ENCODE measurements at places on chromosomes 5 and 9.

- peak; percentile 96 for DNase-seq
Observed at GRCh38 chr9:95508968-95509850, 7.6 kb downstream of the PTCH1 start.

DNA sequence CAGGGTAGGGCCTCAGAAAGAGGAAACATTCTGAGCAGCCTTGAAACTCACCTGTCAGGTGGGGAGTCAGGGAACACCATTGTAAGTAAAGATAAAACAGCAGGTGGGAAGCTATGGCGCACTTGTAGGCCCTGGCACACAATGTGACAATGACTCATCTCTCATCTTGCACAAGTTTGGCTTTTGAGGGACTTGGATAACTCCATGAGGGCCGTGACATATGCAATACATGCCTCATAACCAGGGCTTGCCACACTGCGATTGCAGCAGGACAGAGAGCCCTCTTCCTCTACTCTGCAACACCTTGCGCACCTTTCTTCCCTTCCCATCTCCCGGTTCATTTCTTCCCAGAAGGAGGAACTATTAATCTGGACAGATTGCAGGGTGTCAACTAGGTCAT lies 144.9 kb downstream of the CEP120 start:
- no peak for DNase-seq

GRCh38 chr9:99628849-99629620 lies 192.7 kb upstream of the NR4A3 start:
- DNase-seq, result no peak

GRCh38 chr9:92563116-92564100 lies 27.6 kb upstream of the ECM2 start:
- no peak for DNase-seq

GRCh38 chr9:93660352-93661046 lies 84.1 kb downstream of the PHF2 start:
- no peak for DNase-seq

- DNase-seq, result no peak
Observed at GRCh38 chr9:107630156-107630555, 140.6 kb upstream of the KLF4 start.

DNA sequence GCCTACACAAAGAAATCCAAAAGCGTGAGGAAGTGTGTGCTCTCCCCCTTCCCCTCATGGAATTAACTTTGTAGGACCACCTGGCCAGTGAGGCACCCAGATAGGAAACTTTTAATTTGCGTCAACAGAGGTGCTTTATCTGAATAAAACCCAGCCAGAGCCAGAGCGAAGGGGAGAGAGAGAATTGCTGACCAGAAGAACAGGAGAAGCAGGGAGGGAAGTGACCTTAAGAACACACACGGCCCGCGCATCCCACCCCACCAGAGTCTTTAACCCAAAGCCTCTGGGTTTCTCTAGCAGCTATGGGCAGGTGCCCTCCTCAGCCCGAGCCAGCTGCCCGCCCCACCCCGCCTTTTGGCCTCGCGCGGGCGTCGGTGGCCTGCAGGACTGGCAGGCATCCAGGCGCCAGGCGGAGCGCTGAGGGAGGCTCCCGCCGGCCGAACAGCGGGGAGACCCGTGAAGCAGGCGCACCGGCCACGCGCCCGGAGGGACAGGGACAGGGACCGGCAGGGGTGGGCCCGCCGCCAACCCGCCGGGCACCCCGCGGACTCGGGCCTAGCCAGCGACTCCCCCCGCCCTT lies 580 bp downstream of the ERAP1 start:
- DNase-seq, result no peak

GRCh38 chr9:121841771-121842611 lies 190.6 kb downstream of the DAB2IP start:
- no peak for DNase-seq

DNA sequence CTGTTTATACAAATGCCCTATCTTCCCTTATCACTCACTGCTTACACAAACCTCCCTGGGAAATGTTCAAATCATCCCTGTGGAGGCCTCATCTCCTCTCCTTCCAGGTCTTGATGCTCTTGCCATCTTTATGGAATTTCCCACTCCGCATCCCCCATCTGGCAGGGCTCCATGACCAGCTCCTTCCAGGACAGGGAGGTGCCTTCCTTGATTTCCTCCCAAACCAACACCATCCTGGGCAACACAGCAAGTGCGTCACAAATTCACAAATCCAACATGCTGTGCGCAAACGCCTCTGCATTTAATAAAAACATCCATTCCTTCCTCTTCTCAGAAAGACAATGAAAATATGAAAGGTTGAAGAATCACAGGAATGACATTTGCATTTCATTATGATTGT lies 51.7 kb downstream of the EPB41L4A start:
- DNase-seq, result no peak

DNA sequence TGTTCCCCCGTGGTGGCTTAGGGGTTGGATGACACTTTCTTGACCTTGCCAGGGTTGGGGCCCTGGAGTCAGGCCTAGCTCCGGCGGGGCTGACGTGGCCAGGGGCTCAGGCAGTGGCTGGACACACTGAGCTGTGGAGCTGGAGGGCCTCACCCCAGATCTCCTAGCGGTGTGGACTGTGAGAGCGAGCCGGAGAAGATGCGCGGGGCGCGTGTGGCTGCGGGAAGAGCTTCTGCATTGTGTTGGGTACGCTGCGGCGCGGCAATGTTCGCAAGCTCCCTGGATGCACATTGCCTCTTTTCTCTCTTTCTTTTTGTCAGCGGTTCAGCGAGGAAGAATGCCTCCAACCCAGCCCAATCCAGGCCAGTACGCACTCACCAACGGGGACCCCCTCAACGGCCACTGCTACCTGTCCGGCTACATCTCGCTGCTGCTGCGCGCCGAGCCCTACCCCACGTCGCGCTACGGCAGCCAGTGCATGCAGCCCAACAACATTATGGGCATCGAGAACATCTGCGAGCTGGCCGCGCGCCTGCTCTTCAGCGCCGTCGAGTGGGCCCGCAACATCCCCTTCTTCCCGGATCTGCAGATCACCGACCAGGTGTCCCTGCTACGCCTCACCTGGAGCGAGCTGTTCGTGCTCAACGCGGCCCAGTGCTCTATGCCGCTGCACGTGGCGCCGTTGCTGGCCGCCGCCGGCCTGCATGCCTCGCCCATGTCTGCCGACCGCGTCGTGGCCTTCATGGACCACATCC lies 4.8 kb downstream of the NR2F1 start:
- no peak for DNase-seq

GRCh38 chr9:126934441-126934840 lies 19.9 kb downstream of the RALGPS1 start:
- no peak for DNase-seq

- DNase-seq, result no peak
Observed at GRCh38 chr9:121714075-121714705, 62.8 kb downstream of the DAB2IP start.

DNA sequence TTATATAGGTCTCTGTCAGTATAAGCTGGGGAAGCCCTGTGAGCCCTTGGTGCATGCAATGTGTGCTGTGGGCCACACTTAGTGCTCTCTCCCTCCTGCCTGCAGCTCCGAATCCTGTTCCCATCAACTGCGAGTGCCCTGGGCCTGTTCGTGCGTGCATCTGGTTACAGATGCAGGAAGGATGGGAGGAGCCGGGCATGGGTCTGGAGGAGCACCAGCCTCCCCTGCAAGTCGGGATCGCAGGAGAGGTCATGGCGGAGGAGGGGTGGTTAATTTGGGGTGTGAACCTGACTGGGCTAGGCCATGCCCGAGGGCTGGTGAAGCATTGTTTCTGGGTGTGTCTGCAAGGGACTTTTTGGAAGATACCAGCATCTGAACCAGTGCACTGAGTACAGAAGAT lies 274.6 kb upstream of the IRX4 start:
- DNase-seq, result no peak

- no peak for DNase-seq
Observed at GRCh38 chr9:133572821-133573361, 36.3 kb downstream of the FAM163B start.

DNA sequence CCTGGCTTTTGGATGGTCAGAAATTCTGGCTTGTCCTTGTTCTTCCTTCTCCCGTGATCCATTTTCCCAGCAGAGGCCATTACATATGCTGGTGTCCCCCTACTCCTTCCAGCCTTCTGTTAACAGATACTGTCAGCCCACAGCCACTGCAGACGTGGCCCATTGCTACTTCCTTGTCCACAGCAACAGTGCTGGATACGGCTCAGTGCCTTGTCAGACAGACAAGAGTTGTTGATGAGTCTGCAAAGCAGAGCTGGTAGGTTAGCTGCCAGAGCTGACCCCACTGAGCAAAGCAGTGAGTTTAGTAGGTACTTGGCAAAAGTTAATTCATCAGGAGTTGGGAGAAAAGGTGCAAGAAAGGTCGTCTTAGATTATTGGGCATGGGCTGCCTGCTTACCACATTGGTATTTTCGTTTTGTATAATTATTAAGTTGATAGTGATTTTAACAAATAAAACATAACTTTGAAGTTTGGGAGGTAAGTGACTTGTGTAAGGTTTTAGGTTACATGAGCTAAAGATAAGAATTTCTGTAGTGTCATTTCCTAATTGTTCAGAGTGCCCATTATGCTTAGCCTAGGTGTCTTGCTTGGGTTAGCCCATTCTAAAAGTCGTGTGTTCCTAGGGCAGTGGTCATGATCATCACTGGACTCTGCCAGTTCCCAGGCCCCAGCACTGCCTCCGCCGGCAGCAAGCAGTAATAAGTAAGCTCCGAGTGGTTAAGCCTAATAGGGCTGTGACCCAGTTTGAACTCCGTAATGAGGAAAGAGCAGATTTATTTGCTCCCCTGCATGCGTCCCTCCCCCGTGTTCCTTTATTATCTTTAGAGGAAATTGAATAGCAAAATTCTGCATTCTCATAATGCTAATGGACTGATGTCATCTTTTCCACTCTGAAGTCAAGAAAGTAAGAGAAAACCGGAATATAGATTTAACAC lies 292.0 kb downstream of the FANCC start:
- DNase-seq, result no peak

DNA sequence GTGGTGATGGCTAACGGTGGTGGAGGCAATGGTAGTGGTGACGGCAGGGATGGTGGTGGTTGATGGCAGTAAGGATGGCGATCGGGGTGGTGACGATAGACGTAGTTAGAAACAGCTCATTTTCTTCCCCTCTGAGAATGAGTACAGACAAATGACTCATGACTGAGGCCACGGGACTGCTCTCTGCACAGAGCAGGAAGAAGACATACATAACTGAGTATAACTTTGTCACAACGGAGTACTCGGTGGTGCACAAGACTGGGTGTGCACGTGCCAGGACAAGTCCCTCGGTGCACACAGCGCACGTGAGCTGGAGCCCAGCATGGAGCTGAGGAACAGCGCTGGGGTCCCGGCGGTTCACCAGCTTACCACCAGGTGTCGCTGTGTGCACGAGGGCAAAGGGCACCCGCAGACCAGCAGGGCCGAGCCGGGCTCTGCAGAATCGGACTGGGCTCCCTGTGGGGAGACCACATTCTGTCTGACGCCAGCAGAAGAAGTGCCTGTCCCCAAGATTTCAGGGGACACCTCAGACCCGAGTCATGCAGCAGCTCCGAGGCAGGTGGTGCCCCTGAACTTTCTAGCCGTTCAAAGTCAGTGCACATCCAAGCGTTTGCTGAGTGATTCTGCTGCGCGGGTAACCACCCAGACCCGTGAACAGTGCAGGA lies 188.6 kb downstream of the FSTL4 start:
- no peak for DNase-seq

DNA sequence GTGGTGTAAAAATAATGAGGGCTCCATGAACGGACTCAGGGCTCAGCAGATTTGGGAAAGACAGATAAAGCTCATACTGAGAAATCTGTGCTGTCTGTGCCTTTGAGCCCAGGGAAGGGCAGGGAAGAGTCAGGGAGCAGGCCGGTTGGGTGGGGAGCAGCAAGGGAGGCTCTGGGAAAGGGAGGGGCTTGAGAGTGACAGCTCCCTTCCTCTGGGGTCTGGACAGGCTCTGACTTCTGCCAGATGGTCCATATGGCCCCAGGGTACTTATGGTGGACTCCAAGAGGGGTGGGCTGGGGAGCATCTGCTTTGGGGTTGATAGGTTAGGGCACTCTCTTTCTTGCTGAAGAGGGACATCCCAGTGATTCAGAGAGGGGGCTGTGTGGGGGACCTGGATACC lies 2.1 kb downstream of the NPR2 start:
- no peak for DNase-seq

DNA sequence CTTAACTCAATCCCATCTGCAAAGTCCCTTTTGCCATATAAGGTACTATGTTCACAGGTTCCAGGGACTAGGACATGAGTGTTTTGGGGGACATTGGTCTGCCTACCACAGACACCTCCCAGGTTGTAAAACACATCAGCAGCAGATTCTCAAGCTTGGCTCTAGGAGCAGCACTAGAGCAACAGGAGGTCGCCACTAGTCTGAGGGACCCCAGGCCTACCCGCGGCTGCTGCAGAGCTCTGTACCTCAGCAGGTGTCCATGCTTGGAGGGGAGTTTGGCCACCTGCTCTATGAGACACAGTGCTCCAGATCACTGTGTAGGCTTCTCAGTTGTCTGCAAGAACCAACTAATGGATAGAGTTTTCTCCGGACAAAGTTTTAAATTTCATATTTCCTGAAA lies 262.2 kb upstream of the ARRDC3 start:
- no peak for DNase-seq

DNA sequence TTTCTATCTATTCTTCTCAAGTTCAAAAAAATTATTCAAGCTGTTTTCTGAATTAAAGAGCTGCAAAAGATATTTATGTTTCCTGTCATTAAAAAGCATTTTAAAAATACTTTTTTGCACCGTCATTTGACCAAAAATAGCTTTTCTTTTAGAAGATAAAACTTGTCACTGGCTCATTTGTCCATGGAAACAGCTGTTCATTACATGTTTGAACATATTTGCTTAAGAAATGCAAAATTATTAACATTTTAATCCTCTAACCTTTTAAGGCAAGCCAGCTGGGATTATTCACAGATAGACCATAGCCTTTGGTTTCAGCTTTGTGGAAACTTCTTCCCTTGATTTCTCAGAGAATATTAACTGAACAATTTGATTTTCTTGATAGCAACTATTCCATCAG lies 393.9 kb downstream of the TUSC1 start:
- no peak for DNase-seq

- no peak for DNase-seq
Observed at GRCh38 chr5:141373673-141374317, at the start of gene PCDHGA6. TSS of gene PCDHGA6 (plus strand) at chr5:141373891. CDS start at chr5:141374084, 193 bp downstream.

- DNase-seq, result no peak
Observed at GRCh38 chr9:92308893-92309292, 15.4 kb upstream of the IARS1 start.

- no peak for DNase-seq
Observed at GRCh38 chr5:177982072-177982727, 13.8 kb downstream of the PROP1 start.

DNA sequence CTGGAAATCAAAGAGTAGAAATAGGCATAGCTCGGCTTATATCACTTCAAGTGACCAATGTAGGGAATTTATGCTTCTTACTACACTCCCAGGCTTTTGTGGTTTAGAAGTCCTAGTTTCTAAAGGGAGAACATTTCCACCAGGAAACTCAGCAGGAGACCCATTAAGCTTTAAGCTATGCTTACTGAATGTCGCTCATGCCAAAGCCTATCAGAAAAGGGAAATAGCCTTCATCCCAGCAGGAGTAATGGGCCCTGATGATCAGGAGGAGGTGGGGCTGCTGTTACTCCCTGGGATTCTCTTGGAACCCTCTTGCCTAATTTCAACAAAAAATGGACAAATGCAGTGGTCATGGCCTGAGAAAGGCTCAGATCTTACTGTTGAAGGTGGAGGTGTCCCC lies 54.5 kb upstream of the SEMA6A start:
- DNase-seq, result peak; percentile 52

- peak; percentile 28 for DNase-seq
Observed at GRCh38 chr9:32581512-32582143, 8.7 kb upstream of the NDUFB6 start.

- DNase-seq, result no peak
Observed at GRCh38 chr5:43386960-43387362, 25.2 kb downstream of the CCL28 start.

GRCh38 chr9:1960342-1961042 lies 54.7 kb upstream of the SMARCA2 start:
- no peak for DNase-seq

All from iPS DF 19.7 (cell line).